ENCODE measurements at places on chromosomes 7 and 10.

DNA sequence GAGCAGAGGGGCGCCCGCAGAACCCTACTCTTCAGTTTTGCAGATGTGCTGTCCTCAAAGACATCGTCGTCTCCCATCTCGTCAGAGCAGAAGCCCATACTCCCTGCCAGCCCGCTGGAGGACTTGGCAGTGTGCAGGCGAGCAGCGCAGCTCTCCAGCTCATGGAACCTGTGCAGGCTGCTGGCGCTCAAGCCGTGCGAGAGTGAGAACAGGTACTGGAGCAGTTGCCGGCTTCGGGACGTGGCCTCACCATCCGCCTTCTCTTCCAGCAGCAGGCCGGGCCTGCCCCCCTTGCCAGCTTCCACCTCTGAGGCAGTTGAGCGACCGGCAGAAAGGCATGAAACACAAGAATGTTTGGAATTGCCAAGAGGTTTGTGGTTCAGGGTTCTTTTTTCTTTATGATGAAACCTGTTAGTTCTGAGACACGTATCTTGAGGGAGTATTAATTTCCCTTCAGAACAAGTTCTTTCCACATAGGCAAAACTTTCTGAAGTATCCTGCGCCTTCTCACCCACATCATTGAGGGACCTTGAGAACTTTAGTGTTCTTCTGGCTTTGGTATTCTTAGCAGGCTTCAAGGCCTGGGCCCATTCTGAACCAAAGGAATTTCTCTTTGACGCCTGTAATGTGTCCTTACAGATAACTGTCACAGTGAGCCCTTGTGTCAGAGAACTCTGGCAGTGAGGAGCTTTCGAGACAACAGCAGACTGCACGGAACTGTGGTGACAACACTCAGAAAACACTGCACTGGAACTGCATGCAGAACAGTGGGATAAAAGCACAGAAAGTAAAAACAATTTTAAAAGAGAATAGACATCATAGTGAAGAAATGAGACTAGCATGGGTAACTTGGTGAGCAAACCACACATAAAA lies 89.5 kb downstream of the ALOX5 start:
- DNase-seq = no peak

DNA sequence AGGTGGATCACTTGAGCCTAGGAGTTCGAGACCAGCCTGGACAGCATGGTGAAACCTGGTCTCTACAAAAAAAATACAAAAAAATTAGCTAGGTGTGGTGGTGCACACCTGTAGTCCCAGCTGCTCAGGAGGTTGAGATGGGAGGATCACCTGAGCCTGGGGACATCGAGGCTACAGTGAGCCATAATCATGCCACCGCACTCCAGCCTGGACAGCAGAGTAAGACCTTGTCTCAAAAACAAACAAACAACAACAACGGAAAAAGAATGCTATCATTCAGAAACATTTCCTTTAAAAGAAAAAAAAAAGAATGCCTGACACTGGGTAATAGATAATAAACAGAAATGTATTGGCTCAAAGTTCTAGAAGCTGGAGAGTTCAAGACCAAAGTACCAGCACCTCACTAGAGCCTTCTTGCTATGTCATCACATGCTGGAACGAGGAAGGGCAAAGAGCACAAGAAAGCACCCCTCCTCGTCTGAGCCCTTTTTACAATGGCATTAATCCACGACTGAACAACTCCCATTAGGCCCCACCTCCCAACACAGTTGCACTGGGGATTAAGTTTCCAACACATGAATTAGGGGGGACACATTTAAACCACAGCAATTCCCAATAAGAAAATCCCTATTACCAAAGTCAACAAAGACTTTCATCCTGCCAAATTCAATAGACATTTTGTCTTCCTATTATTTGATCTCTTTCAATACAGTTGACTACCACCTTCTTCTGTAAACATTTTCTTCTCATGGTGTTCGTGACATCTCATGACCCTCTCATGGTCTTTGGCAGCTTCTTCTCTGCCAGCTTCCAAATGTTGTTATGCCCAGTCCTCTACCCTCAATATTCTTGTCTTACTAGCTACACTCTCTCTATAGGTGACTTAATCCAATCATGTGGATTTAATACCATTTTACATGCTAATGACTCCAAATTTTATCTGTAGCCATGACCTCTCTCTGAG lies 20.0 kb downstream of the AKR1D1 start:
- no peak for DNase-seq

GRCh38 chr10:78925275-78925674 lies 143.5 kb upstream of the ZMIZ1 start:
- DNase-seq = no peak

DNA sequence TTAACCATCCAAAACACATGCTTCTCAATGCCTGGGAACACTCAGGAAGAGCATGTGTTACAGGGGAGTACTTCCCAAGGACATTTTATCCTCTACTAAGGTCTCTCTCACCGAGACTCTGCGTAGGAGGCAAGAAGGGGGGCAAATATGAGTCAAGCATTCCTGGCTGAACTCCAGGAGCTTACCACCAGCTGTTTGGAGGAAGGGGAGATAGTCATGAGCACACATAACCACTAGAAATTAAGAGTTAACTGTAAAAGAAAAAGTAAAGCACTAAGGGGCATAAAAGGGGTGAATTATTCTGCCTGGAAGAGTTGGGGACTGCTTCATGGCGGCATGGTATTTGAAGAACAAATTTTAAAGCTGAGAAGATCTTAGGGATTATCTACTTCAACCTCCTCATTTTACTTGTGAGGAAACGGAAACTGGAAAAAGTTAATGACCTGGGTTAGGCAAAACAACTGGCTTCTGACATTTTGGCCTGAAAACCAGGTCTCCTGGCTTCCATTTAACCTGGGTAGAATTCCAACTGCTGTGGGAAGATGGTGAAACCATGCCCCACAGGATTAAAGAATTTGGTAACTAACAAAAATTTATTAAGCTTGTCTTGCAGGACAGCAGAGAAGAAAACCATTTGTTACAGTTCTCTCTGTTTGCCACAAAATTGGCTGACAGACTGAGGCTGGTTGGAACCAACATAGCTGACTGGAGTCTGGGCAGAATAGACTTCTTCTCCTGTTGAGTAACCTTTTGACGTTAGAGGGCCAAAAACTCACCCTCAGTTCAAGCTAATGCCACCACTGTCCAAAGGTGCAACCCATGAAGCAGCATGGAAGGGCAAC lies 85.5 kb downstream of the SLC25A13 start:
- DNase-seq = peak; percentile 74

DNA sequence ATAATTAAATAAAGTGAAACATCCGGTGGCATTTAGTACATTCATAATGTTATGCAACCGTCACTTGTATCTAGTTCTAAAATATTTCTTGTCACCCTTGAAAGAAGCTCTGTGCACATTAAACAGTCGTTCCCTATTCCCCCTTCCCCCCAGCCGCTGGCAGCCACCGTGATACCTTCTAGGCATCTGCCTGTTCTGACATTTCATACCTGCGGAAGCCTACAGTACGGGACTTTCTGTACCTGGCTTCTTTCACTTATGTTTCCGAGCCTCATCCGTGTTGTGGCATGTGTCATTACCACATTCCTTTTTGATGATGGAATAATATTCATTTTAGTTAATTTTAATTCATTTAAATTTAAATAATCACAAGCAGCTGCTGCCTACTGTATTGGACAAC lies 13.9 kb upstream of the SFRP5 start:
- DNase-seq = no peak

DNA sequence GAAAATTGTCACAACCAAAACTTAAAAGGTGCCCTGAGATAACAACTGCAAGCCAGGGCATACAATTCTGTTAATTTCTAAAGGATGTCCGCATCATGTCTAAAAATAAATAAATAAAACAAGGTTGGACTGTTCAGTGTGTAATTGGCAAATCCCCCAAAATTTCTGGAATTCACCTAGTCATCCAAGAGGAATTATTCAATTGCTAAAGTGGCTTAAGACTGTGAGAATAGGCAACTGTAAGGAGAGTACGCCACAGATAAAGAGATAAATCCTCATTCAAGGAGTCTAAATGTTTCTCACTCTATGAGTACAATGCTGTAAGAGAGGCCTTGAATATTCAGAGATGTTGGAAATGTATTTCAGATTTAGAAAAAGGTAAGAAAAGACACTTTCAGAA lies 37.2 kb downstream of the PIK3AP1 start:
- DNase-seq = no peak

DNA sequence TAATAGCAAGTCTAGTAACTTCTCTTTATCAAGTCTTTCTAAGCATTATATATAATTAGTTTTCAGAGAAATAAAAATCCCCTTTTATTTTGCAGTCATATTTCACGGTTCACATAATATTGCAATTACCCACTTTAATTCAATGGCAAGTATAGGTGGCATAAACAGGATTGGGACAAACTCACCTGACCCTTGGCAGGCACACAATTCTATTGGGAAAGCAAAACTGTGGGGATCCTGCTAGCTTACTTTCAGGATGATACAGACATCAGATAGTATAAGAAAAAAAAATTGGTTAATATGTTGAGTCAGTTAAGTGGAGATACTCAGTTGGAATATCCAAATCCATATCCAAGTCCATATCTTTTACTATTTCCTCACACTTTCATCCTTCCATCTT lies 294.8 kb downstream of the SNX13 start:
- DNase-seq = no peak

DNA sequence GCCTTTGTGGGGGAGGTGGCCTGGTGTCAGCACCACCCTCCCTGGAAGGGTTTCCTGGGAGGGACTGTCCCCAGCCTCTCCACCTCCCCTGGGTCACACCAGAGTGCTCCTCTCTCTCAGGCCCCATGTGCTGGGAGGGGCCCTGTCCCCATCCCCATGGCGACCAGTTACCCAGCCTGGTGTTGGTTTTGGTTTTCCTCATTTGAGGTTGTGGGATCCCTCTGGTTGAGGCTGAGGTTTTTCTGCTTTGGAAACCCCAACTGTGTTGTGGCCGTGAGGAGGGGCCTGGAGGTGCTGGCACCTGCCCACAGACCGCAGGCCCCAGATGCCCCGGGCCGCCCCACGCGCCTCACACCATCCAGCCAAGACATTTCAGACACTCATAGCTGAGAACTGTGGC lies 106.3 kb downstream of the GRK5 start:
- DNase-seq = no peak

- no peak for DNase-seq
Observed at GRCh38 chr7:151494298-151495284, 25.1 kb downstream of the RHEB start.

DNA sequence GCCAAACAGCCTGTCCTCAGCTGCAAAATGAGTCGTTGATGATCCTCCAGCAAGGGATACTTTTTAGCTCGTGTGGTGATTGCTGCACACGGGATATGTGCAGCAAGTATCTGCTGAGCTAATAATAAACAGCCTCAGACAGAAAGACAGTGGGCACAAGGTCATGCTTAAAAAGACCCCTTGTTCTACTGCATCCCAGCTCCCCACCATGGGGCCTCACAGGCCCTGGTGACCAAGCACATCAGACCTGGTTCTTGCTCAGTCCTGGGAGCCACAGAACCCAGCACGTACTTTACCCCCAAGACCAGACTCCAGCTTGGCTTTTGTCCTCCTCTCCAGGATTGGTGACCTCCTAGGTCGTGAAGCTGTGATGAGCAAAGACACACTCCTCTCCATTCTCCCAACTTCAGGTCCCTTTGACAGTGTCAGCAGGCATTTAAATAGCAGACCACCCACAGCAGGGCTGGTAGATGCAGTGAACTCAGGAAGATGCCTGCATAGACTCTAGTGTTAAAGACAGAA lies 50.5 kb downstream of the EGFR start:
- no peak for DNase-seq

DNA sequence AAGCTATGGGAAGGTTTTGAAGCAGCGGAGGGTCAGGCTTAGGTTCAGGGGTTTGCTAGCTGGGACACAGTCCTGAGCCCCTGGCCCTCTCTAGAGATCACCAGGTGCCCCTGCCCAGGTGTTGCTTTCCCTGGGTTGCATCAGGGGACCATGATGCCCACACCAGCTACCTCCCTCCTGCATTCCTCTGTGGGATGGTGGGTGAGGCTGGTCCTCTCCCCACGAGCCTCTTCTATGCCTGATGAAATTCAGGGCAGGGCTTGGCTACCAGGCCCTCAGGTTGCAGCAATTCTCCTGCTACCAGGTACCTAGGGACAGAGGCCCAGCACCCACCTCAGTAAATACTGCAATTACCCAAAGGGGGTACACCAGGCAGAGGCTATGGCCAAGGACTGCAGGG lies 10.8 kb upstream of the SLC29A3 start:
- DNase-seq = no peak

- no peak for DNase-seq
Observed at GRCh38 chr7:71710442-71710841, 578.5 kb downstream of the GALNT17 start.

DNA sequence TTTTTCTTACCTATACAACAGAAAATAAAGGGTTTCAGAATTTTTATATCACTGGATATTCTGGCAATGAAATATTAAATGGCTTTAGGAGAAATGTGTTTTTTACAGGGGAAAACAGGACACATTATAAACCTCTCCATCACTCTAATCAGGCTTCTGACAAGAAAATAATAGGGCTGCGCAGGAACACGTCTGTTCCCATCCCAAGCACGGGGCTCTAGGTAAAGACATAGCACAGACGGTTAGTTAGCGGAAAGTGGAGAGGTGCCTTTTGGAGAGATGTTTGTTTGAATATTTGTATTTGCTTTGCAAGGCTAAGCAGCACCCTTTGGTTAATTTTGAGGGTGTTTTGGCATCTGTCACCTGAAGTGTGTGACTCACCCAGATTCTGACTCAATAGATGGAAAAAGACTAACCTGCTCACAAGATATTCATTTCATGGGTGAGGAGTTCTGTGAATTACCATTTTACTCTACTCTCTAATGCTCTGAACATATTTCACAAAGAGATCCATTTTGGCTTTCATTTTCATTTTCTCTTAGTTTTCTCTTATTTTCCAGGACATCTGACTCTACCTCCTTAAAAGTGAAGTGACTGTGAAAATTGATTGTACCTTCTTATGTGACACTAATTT lies 174.5 kb upstream of the AKR1E2 start:
- no peak for DNase-seq

DNA sequence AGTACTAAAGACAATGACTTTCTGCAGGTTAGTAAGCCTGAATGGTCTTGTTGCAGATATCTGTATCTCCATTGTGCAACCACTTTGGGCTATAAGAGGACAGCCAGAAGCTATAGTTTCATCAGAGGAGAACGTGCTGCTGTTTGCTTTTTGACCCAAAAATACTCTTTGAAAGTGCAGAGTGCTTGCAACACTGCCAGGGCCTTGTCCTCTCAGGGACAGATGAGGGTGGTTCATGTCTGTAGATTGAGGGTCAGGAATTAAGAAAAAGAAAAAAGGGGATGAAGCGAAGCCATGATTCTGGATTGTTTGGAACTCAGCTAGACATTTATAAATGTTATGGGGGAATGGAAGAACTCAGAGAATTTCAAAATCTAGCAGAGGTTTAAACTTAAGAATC lies 212.5 kb downstream of the SEC23IP start:
- no peak for DNase-seq

DNA sequence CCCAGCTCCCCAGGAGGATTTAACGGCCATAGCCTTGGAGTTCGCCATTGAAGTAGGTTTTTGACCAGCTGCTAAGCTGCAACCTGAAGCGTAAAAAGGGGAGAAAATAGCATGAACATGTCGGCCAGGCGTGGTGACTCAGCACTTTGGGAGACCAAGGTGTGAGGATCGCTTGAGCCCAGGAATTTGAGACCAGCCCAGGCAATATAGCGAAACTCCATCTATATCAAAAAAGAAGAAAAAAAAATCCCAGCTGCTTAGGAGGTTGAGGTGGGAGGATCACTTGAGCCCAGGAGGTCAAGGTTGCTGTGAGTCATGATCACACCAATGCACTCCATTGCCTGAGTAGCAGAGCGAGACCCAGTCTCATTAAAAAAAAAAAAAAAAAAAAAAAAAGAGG lies 32.2 kb upstream of the MCU start:
- no peak for DNase-seq
